ENCODE measurements at places on chromosomes 4 and X.

GRCh38 chr4:54723220-54723619, 65.5 kb downstream of the KIT start:
- no peak for DNase-seq

GRCh38 chr4:3471886-3472285, 8.8 kb downstream of the DOK7 start:
- DNase-seq, result no peak

GRCh38 chr4:92237559-92237958, 66.2 kb upstream of the GRID2 start:
- no peak for DNase-seq

DNA sequence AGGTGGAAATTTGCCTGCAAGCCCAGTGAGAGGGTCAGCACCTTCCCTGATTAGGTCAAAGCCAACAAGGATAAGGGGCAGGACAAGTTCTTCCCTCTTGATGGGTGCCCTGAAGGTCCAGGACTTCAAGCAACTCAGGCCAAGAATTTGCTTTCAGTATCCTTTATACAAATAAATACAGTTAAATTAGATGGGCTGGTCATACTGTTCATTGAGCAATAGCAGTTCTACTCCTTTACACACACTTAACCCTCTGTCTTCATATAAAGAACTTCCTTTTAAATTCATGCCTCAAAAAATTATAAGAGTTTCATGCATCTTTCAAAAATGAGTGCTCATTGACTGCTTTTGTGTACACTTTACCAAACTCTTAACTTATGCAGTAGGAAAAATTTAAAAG, 392.0 kb downstream of the SPRY1 start:
- DNase-seq, result no peak

DNA sequence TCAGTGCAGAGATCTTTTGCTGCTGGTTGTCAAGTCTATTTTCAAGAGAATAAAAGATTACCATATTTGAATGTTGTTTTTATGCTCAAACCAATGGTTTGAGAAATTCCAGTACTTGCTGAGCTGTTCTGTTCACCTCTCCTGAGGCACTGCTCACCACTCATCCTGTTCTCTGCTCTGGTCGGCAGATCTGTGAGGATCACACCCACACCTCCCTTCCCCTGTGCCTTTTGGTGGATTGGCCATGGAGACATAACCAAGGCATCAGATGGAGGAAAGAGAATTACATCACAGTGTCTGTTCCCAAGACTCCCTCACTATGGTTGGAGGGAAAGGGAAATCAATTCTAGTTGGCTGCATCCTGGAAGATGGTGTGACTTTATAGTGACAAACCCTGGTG, 391.6 kb downstream of the ARHGAP24 start:
- DNase-seq, result no peak

All from type B pancreatic cell (in vitro differentiated cells).